ENCODE measurements at places on chromosomes 13 and 19.

GRCh38 chr13:100495455-100495854 lies 93.1 kb downstream of the GGACT start:
- DNase-seq, result no peak

- DNase-seq, result no peak
These were observed 57.4 kb downstream of the ZNF728 start for GRCh38 chr19:22945560-22945959.

GRCh38 chr19:10862561-10863106 lies 8.7 kb upstream of the CARM1 start:
- DNase-seq, result no peak

DNA sequence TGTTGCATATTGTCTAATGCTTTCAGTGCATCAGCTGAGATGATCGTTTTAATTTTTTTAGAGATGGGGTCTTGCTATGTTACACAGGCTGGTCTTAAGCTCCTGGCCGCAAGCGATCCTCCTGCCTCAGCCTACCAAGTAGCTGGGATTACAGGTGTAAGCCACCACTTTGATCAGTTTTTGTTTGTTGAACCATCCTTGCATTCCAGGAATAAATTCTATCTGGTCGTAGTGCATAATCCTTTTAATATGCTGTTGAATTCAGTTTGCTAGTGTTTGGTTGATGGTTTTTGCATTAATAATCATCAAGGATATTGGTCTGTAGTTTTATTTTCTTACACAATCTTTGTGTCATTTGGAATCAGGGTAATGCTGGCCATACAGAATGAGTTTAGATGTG lies 4.4 kb downstream of the ZNF211 start:
- no peak for DNase-seq

DNA sequence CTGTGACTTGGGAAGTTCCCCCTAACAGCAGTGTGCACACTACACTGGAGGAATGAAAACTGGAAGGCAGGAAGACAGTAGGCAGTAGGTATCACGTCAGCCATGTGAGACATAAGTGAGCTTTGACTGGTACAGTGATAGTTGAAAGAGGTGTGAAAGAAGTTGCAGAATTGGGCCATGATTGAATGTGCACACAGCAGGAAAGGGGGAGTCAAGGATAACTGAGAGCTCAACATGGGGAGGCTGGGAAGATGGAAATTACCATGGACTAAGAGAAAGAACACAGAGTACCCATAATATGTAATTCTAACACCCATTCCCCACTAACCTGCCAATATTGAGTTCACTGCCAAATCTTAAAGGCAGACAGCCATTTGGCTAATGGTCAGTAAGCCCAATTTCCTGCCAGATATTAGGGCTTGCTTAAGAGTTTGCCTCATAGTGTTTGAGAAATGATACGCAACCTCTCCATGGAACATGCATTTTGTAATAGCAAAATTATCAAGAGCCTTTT lies 321.7 kb downstream of the DCT start:
- no peak for DNase-seq

DNA sequence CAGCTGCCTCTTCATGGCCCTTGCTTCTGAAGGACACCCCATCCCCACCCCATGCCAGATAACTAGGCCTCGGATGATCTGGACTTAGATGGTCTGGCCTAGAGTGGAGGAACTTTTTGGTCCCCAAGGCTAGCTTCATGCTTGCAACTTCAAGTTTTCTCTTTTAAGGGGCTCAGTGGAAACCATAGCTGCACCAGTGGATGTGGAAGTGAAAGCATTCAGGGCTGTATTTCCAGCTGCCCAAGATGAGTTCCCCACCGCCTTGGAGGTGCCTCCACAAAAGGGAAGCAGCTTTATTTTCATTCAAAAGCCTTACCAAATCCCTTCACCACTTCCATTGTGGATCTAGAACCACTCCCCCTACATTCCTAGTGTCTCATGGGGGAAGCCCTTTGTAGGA lies 17.6 kb upstream of the GSX1 start:
- DNase-seq, result no peak

DNA sequence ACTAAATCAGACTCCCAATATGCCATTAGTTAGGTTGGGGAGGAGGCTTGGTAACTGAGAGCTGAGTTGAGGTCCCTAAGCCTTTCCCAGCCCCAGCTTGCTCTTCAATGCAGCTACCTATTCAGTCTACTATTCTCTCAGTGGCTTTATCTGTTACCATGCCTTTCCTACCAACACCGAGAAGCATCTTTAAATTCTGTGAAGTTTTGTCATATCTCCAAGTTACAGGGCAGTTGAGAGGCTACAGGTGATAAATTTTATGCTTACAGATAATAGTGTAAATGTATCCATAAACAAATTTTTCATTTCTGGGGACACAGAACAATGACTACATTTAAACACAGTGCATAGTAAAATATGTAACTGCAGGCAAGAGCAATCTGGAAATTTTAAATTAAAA lies 110.6 kb downstream of the ELF1 start:
- DNase-seq, result no peak

DNA sequence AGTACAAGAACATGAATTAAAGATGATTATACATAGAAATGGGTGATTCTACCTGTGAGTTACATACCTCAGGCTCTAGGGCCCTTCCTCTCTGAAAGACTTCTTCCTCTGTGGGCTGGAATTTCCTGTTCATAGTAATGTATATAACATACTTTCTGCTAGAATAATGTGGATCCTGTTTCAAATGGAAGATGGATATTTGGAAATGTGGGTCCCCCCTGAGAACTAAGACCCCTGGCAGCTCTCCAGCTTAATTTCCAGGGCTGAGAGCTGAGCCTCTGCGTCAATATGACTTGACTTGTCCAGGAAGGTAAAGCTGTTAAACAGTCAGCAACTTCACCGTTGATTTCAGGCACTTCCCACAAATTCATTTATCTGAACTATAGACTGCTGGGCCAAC lies 296.3 kb downstream of the NALCN start:
- no peak for DNase-seq

DNA sequence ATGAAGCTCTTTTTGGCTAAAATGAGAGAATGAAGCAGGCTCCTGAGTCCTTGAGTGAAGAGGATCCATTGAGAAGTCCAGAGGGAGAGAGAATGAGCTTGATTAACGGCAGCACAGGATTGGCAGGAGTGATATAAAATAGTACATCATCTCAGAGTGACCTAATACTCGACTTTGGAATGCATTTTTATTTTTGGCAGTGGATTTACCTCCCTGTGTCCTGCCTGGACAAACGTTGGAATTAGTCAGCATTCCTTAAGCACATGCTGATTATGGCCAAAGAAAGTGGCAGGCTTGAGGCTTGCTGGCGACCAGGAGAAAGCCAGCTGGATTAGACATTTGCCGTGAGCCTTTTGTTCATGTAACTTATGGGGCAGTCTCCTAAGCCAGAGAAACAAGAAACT lies 22.9 kb downstream of the LRCH1 start:
- no peak for DNase-seq

DNA sequence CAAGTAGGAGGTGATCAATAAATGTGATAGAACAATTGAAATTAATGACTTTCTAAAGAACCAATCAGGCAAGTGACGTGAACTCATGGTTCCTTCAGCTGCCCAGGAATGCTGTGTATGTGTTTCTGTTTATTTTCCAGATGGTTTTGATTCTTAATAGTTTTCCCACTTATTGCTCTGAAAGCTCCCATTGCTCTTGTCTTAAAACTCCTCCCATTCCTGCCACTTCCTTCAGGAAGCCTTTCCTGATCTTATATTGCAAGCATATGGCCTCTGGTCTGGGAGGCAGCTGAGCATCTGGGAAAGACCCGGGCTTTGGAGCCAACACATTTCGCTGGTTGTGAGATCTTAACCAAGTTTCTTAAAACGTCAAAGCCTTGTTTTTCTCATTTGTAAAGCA lies 17.1 kb upstream of the LATS2 start:
- DNase-seq, result no peak

DNA sequence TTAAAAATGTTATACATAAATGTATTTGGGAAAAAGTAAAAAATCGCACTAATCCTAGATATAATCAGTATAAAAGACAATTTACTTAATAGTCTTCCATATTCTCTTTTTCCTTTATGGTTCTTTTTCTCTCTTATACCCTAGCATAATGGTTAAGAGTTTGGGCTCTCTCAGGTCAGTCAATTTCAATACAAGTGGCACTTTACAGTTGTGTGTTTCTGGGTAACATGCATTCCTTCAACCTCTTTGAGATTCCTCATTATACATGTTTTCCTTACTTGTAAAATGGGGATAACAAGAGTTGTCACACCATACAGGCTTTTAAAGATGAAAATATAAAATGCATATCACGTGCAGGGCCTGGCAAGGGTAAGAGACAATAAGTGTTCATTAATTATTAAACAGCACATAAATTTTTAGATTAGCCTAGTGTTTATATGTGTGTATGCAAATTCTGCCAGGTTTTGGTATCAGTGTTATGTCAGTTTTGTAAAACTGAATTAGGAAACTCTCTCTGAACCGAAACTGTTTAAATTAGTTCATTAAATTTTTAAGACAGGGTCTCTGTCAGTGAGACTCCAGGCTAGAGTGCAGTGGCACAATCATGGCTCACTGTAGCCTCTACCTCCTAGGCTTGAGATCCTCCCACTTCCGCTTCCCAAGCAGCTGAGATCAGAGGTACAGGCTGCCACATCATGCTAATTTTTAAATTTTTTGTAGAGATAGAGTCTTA lies 49.8 kb downstream of the ELF1 start:
- no peak for DNase-seq

GRCh38 chr19:34504273-34504808 lies 22.8 kb downstream of the WTIP start:
- no peak for DNase-seq

DNA sequence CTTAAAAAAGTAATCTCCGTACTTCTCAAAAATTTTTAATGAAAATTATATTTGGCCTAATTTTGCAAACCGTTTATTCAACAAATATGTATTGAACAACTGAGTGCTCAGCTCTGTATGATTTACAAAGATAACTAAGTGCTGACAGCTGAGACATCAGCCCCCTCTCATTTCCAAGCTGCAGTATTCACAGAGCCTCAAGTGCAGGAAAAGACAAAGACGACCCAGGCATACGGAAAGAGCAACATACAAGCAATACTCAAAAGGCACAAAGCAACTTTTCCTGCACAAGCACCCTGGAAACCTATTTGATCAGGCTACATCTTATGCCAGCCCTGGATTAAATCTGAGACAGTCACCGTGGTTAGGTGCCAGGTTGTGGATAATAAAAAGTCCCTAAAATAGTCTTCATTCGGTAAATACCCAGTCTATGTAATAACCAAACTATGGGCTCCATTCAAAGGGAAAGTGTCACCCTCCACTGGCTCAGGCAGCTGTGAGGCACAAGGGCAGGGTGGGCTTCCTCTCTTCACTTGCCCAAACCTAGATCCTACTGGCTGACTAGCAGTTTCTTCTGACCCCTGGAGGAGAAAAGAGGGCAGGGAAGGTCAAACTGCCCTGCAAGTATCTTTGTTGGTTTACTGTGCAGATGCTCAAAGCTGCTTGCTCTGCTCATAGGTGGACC lies 65.5 kb downstream of the TBC1D4 start:
- DNase-seq, result no peak

DNA sequence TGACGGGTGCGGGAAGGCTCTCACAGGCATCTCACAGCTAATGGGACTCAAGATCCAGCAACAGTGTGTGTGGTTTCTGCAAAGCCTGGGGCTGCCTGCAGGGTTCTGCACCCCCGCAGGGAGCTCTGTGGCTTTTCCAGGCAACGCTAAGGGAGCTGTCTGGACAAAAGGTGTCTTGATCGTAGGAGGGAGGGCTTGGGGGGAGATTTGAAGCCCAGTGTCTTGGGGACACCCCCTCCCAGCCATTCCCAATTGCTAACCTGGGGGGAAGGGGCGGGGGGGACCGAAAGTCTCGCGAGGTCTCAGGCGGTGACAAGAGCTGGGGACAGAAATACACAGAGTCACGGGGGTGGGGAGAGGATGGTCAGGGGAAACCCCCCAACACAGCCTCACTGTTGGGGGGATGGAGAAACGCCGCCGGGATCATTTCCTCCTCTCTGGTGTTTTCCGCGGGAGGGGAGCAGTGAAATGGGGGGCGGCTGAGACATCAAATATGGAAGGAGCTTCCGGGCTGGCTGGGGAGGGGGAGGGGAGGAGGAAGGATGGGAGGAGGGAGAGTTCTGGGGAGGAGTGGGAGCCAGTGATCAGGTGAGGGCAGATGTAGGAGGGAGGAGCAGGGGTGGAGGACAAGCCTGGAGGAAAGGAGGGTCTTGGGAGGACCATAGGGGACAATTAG lies 13.3 kb downstream of the KCNC3 start:
- DNase-seq, result no peak

- no peak for DNase-seq
These were observed 16.4 kb downstream of the RCN3 start for GRCh38 chr19:49544154-49544553.

- DNase-seq, result no peak
These were observed 223.4 kb upstream of the HTR2A start for GRCh38 chr13:47120282-47120681.

DNA sequence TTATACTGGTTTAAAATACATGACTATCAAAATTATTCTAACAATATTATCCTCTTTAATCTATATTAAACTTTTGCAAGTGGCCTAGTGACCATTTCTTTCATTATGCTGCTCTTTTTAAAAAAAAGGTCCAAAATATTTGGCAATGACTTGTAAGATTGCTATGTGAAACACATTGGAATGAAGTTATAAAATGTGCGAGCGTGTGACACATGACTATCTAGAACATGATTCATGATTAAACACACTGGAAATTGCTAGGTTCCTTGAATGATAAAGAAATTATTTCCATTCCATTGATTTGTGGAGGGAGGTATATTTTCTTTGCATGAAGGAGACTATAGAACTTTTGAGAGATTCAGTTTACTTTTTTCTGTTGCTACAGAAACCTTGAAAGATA lies 739.1 kb downstream of the DIAPH3 start:
- DNase-seq, result no peak
